ENCODE measurements at places on chromosomes 11 and 22.

- no peak for DNase-seq
Measured at GRCh38 chr11:59285716-59286260, 72.9 kb upstream of the OR5AN1 start.

- DNase-seq = no peak
Measured at GRCh38 chr11:46293641-46294103, 16.2 kb downstream of the CREB3L1 start.

DNA sequence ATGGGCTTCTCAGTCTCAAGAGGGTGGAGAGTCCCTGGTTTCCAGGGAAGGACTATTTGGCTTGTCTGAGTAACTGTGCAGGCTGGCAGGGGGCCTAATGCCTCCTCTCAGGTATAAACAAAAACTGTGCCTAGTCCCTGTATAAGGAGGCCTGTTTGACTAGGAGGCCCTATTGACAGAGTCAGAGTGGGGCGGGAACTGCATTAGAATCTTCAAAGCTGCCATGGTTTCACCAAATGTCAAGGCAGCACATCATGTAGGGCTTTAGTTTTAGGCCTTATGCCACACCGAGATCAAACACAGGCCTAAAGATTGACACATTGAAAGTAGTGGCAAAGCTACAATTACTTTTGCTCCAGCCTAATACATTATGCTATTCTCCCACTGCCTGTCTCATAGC is 611.5 kb upstream of the B3GAT1 start:
- DNase-seq = no peak

DNA sequence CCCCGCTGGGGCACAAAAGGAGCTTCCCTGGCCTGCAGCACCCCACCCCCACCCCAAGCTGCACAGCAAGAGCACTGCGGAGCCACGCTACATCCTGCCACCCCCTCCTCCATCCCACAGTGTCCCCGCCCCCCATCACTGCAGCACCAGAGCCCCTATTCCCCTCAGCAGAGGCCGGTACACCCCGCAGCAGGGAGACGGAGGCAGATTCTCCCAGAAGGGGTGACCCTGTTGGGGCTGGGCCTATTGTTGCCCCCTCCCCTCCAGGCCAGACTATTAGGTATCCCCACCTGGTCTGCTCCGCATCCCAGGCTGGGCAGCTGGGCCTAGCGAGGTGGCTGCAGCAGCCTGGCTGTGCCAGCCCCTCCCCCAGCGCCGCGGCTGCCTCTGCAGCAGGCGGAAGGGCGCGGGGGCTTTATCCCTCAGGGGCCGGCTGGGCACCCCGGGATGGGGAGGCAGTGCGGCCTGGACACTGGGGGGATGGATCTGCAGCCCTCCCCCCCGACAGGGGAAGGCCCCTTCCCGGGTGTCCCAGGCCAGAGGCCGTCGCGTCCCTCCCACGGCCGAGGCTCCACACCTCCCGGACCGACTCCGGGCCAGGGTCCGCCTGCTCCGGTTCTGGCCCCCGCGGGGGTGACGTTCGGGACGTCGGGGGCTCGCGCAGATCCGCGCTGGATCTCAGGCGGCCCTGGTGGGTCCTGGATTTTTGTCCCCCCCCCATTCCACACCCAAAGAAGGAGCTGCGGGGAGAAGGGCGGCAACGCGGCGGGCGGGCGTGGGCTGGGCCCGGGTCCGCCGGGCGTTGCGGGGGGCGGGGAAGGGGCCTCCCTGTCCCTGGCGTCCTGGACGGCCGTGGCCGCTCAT is 943 bp downstream of the DUSP8 start:
- DNase-seq = no peak

DNA sequence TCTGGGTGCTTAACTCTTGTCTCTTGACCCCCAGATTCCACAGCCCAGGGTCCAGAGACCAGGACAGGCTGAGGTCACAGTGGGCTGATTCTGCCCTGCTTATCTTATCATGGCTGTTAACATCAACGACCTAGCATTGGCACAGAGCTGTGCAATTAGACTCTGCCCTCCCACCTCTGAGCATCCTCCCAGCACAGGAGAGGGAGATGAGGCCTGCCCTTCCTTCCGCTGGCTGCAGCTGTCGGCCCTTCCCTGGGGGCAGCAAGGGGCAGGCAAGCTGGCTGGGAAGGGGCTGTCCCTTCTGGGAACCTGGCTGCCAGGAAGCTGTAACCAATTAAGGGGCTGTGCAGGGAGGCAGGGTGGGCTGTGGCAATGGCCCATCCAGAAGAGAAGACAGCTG is 22.5 kb downstream of the LRRC10B start:
- DNase-seq = no peak
